ENCODE measurements at places on chromosomes 3 and 15. TPM values are rescaled to one million over a fixed set of nuclear protein-coding genes. Genes with fewer than 3 reads are reported as not detected.
A peak's percentile ranks its signal among the peaks of the same experiment; 100 is the strongest.

DNA sequence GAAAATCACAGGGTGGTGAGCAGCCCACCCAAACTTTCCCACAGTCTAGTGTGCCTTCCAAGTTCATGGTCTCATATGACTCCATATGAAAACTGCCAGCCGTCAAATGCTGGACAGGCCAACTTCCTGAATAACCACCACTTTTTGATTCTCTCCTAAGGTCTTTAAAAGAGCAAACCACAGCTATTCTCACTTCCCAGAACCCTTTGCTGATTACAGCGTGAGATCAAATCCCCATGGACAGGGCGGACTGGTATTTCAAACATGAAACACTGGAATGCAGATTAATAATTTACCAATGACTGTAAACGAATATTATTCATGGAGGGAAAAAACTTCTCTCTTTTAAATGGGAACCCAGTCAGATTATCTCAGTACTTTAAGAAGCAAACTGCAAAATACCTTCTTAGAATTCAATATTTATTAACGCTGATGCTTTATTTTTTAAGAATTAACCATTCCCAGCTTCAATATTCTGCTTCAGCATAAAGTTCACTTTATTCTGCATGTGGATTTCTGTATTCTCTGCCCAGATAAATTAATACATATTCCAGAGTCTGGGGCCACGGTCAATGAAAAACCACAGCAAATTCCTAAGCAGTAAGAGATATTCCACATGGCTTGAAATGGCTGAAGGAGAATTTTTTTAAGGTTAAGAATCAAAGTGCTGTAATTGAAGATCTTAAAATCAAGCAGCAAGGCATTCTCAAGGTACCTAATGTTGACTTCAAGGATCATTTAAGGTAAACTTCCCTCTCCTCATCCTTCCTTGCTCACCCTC, 42.9 kb downstream of the MYO1E start:
- peaks cover 10% of the 10 kb centered on the region for H3K27me3 ChIP-seq
- no peak overlapping the region for H3K4me3 ChIP-seq
- no peak for DNase-seq
- H3K27ac ChIP-seq: no peak overlapping the region
- H3K4me1 ChIP-seq: peaks cover 22% of the 10 kb centered on the region

The PCLAF gene
- total RNA-seq: 94.2 TPM

- peaks cover 20% of the 10 kb centered on the region for H3K36me3 ChIP-seq
- no peak overlapping the region for H3K4me3 ChIP-seq
Observed at GRCh38 chr3:51937611-51938450, 3.9 kb downstream of the RRP9 start.

DNA sequence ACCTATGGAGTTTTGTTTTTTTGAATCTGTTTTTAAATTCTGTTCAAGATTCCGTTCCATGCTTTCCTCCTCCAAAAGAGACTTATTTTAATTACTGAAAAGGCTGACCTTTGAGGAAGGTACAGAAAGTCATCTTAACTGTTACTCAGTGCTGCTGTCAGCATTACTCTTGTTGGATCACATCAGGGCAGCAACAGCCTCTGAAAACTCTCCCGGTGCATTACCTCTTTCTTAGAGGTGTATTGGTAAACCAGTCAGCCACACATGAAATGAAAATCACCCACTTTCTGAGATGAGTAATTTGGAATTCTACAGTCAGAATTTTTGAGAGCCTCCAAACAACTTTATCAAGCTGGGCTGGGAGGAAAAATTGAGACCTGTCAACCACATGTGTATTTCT, 88.5 kb upstream of the LIMD1 start:
- H3K4me1 ChIP-seq: no peaks in the 10 kb centered on the region
- H3K27me3 ChIP-seq: no peaks in the 10 kb centered on the region
- H3K36me3 ChIP-seq: peaks cover 6% of the 10 kb centered on the region
- H3K4me3 ChIP-seq: no peak overlapping the region
- DNase-seq: no peak
- H3K27ac ChIP-seq: no peak overlapping the region

- no peaks in the 10 kb centered on the region for H3K4me1 ChIP-seq
- no peak overlapping the region for H3K4me3 ChIP-seq
- H3K36me3 ChIP-seq: no peaks in the 10 kb centered on the region
Observed at GRCh38 chr3:126134219-126134975, 46.0 kb downstream of the ALDH1L1 start.

The IGF2BP2 gene
- 0.11 TPM for total RNA-seq

The SPSB4 gene
- not detected for total RNA-seq

DNA sequence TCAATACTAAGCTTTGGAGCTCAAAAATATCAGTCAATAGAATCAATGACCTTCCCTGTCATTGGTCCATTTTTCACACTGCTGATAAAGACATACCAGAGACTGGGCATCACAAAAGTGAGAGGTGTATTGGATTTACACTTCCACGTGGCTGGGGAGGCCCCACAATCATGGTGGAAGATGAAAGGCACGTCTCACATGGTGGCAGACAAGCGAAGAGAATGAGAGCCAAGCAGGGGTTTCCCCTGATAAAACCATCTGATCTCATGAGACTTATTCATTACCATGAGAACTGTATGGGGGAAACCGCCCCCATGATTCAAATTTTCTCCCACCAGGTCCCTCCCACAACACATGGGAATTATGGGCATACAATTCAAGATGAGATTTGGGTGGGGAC, 81.9 kb downstream of the ANXA2 start:
- H3K4me1 ChIP-seq: no peaks in the 10 kb centered on the region
- no peaks in the 10 kb centered on the region for H3K36me3 ChIP-seq
- H3K27me3 ChIP-seq: peaks cover 13% of the 10 kb centered on the region
- no peak overlapping the region for H3K4me3 ChIP-seq

The SNRPN gene
- total RNA-seq: 80.9 TPM

DNA sequence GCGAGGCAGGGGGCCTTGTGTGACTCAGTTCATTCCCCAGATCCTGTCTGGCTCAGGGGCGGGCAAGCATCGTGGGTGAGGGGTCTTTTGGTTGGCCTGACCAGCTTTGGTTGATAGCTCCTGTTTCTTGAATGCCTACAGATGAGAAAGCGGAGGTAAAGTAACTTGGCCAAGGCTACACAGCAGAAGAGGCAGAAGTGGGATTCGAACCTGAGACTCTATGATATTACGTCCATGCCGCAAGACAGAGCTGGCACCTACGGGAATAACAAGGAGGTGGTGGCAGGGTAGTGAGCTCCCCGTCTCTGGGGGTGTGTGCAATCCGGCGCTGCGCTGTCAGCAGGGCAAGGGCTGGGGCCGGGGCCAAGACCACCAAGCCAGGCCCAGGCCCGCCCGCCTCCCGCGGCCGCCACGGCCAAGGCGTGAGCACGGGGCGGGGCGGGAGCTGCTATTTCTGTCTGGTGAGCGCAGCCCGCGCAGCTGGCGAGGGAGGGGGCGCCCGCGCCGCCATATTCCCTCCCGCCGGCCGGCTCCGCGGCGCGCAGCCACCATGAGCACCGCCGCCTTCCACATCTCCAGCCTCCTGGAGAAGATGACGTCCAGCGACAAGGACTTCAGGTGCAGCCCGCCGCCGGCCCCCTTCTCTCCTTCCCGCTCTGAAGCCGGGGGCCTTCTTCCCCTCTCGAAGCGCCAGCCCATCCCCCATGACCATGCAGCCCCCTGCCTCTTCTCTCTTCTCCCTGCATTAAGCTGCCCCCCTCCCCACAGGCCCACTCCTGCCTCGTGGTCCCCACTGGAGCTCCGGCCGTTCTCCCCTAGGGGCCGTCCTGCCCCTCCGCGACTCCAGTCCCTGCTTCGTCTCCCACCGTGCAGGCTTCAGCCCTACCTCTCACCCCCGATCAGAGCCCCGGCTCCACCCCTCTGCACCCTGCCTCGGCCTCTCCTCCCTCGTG, at the start of gene CAND2:
Gene CAND2, plus strand, starts transcription at position 510 of the 953 bp plus-strand sequence. Its CDS starts 41 bp downstream, at position 551.
- peak within 1 kb of the TSS; percentile 73 for H3K4me3 ChIP-seq
- H3K27ac ChIP-seq: no peak within 1 kb of the TSS
- H3K27me3 ChIP-seq: peaks cover 24% of the 10 kb centered on the region
- peak; percentile 47 for DNase-seq
- no peaks in the 10 kb centered on the region for H3K36me3 ChIP-seq
- H3K4me1 ChIP-seq: no peaks in the 10 kb centered on the region

GRCh38 chr3:31094048-31094447, 199.6 kb upstream of the GADL1 start:
- no peak for DNase-seq
- peaks cover 13% of the 10 kb centered on the region for H3K4me1 ChIP-seq
- no peak overlapping the region for H3K27ac ChIP-seq
- H3K36me3 ChIP-seq: peaks cover 4% of the 10 kb centered on the region
- H3K4me3 ChIP-seq: no peak overlapping the region

GRCh38 chr3:48478626-48479555, 25.1 kb downstream of the SHISA5 start:
- peaks cover 25% of the 10 kb centered on the region for H3K36me3 ChIP-seq
- H3K4me3 ChIP-seq: peak overlapping the region; percentile 85
- peak overlapping the region; percentile 98 for H3K27ac ChIP-seq
- H3K4me1 ChIP-seq: peaks cover 26% of the 10 kb centered on the region
- no peaks in the 10 kb centered on the region for H3K27me3 ChIP-seq

- H3K27me3 ChIP-seq: no peaks in the 10 kb centered on the region
- H3K36me3 ChIP-seq: peaks cover 17% of the 10 kb centered on the region
- no peak for DNase-seq
Observed at GRCh38 chr3:60025096-60026050, 975.5 kb upstream of the CFAP20DC start.

The GOLGA8Q gene
- 13.1 TPM for total RNA-seq

The CCDC9B gene
- total RNA-seq: 2.6 TPM
